ENCODE measurements at places on chromosomes 5 and 9.

DNA sequence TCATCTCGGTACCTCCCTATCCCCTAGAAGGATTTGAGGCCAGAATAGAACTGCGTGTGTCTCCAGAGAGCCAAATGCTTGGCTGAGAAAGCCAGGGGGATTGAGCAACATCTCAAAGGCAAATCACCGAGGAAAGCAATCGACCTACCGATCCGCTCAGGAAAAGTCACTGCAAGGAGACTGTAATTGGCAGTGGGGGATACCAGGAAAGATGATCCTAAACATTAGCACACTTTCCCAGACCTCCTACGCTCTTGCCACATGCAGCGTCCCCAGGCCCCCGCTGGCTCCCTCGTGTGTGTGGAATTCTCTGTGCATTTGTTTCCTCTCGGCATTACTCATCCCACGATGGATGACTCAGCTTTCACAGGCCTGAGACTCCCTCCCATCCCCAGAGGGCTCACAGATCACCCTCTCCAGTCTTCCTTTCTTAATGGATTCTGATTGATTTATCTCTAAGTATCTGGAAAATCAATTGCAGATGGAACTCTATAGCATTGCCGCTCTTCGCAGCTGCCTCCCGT is 82.2 kb upstream of the ICE1 start:
- DNase-seq, result peak; percentile 38

DNA sequence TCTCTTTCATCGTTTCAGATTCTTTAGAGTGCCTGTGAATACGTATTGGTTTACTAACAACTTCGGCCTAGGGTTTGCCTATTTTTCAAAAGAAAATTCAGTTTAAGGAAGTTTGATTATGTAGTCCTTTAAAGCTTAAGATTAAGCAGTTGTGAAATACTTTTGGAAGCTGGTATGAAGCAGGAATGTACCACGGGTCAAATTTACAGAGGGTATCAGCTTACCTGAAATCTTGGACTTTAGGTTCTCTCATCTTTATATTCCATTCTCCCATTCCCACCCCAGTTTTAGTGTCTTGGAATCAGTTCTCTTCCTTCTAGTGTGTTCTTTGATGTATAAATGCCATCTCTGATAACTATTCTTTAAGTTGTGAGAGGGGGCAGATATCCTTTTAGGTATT is 53.2 kb downstream of the IQGAP2 start:
- DNase-seq, result no peak

DNA sequence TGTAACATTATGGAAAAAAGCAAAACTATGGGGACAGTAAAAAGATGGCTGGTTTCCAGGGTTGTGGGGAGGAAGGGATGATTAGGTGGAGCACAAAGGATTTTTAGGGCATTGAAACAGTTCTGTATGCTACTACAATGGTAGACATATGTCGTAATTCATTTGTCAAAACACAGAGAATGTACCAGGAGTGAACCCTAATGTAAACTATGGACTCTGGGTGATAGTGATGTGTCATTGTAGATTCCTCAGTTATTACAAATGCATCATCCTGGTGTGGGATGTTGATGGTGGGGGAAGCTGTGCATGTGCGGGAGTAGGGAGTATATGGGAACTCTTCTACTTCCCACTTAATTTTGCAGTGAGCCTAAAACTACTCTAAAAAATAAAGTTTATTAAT is 135.0 kb upstream of the GABRP start:
- DNase-seq, result no peak

DNA sequence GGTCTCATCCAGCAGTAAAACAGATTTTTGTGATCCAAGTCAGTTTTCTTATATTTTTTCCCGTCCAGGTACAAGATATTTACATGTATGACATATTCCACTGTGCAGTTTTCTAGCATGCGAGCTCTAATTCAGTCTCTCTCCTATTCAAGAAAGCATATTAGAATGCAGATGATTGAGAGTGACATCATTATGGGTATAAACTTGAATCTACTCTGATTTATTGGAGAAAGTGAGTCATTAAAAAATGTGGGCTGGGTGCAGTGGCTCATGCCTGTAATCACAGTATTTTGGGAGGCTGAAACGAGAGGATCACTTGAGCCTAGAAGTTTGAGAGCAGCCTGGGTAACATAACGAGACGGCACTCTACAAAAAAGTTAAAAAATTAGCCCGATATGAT is 6.2 kb downstream of the FER start:
- DNase-seq, result no peak

DNA sequence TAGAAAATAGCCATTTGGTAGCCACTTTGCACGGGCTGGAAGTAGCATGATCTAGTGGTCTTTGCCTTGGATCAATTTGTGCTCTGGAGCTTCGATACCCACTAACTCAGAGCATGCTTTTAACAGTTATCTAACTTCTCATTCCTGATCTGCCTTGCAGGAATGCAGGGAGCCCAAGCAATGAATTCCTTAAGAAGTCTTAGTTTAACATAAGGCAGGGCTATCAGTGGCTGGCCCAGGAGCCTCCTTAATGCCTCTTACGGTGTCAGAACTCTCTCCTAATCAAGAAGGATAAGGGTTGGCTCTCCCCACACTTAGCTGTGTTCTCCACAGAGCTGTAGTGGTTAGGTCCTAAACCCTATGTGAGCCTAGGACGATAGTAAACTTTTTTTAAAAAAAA is 95.8 kb upstream of the TBCA start:
- no peak for DNase-seq

DNA sequence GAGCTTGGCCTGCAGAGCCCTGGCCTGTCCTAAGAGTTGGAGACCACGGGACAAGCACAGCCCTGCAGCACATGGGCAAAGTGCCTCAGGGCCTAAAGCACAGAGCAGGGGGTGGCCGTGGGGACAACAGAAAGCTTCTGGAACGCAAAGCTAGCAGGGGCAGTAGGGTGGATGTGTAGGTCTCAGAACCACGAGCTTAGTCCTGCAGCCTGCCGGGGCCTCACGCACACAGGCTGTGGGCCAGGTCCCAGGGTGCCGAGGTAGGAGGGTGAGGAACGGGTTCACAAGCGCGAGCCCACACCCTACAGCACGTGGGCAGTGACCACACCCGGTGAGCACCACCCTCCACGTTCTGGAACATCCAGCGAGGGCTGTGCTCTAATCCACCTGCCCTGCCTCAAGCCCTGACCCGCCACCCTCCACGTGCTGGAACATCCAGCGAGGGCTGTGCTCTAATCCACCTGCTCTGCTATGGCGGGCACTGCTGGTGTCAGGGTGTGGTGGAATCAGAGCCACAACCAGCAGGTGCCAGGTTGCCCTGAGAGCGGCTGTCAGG is 9.3 kb downstream of the CLPTM1L start:
- no peak for DNase-seq

- no peak for DNase-seq
Observed at GRCh38 chr5:71883742-71884103, 164.6 kb downstream of the CARTPT start.

- no peak for DNase-seq
Observed at GRCh38 chr5:137791387-137791786, 37.2 kb upstream of the HNRNPA0 start.

DNA sequence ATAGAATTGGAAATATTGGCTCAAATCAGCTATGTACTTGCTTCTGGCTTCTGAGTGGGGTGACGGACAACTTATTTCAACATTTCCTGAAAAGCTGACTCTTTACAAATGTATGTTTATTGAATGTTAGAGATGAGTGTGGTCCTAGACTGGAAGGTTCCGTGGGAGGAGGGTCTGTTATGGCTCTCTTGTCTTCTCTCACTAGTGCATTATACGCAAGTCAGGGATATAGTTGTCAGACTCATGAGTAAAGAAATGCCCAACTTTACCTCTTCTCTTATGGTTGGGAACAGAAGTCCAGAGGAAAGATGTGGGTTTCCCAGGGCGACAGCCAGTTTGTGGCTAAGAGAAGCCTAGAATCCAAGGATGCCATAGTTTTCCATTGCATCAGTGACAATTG is 839.3 kb upstream of the WWC1 start:
- DNase-seq, result no peak

DNA sequence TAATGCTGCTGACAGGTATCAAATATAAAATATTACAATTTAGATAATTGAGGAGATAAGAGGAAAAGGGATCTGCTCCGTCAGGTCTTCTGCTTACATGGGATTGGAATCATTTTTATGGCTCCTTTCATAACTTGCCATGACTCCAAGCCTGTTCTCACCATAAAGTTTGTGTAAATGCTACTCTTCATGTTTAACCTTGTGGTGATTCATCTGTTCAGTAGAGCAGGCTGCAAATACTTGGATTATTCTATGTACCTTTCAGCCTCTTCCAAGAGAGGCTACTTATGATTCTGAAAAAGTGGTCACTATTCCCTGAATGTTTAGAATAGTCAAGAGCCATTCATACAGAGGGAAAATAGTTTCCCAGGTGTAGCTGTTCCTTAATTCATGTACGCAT is 66.9 kb downstream of the SLC44A1 start:
- no peak for DNase-seq

DNA sequence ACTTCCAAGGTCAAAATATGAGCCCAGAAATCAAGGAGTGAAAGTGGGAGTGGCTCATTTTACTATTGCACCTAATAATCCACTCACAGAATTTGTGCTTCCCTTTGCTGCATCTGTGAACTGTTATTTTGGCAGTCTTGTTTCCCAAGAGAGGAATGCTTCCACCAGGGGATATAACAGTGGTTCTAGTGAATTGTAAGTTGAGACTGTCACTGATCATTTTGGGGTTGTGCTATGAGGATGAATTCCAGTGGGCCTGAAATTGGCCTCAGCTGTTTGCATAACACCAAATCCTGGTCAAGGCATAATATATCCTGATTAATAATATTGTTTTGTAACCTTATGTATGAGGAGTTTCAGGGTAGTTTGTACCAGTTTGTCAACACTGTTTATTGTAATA is 14.4 kb downstream of the FAM200C start:
- no peak for DNase-seq

GRCh38 chr9:72844440-72844768 is 108.4 kb downstream of the ALDH1A1 start:
- no peak for DNase-seq

GRCh38 chr5:132225165-132226032 is 2.3 kb downstream of the P4HA2 start:
- no peak for DNase-seq

DNA sequence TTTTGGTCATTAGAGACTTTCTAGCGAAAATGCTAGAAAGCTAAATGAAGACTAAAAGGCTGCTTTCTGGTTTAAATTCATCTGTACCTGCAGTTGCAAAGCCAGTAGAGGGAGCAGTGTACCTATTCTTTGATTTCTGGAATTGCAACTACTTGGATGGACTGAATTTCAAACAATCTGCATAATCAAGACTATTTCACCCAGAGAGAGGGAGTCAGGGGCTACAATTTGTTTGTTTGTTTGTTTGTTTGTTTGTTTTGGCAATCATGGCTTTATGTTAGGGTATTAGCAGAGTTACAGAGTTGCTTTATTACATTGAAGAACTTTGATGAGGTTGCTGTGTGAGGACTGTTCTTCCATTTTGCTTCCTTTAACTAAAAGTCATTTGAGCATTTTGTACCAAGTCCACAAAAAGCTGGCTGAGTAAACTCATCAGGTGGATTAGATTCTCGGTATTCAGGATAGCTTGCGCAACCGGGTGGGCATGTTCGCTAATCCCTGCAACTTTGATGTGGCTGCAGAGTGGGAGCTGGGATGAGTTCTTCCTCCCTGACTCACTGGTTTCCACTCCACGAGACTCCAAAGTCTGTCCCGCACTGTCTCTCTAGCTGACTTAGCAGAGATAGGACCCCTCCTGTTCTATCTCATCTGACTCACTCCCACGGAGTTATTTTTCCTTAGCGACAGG is 80.0 kb upstream of the TUT7 start:
- no peak for DNase-seq

GRCh38 chr5:170097934-170098333 is 7.8 kb upstream of the FOXI1 start:
- no peak for DNase-seq

GRCh38 chr5:160488394-160489325 is 67.0 kb downstream of the PTTG1 start:
- DNase-seq, result no peak

DNA sequence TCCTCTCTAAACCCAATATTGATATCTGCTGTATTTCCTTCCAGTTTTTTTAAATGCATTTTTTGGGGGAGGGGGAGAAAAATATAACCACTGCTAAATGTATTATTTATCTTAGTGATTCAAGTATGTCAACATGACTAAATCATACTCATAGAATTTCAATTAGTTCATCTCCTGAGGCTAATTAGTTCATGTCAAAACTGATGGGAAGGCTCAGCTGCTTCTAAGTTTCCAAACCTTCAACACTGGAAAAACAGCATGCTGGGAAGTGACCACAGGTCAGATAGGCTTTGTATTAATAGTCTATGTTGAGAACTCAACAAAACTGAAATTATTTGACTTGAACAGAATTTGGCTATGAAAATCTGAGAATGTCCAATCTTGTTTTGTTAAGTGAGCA is 118.7 kb downstream of the TTLL11 start:
- no peak for DNase-seq

DNA sequence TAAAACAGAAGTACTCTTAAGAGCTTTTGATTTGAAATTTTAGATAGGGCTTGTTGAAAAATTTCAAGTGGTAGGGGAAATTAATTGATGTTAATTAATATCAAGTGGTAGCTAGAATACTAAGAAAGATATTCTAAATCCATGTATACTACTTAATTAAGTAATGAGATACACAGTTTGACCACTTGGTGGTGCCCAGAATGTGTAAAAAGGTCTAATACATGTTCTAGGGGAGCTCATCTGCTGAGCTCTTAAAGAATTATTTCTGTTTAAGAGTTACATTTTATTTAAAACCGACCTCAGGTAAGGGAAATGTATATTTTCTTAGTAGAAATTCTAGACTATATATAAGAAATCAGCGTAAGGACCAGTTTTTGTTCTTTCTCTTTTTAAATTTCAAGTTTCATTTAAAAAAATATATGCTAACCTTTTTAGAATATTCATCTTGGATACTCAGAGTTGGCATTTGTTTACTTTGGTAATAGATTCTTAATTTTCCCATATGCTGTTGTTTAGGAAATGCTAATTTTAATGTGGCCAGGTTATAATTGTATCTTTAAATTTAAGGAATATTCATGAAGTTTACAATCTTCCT is 61.5 kb downstream of the LNPEP start:
- no peak for DNase-seq

- DNase-seq, result no peak
Observed at GRCh38 chr5:134436523-134437339, 25.1 kb upstream of the CDKN2AIPNL start.

GRCh38 chr5:136190091-136190720 is 2.8 kb downstream of the SMIM32 start:
- no peak for DNase-seq

DNA sequence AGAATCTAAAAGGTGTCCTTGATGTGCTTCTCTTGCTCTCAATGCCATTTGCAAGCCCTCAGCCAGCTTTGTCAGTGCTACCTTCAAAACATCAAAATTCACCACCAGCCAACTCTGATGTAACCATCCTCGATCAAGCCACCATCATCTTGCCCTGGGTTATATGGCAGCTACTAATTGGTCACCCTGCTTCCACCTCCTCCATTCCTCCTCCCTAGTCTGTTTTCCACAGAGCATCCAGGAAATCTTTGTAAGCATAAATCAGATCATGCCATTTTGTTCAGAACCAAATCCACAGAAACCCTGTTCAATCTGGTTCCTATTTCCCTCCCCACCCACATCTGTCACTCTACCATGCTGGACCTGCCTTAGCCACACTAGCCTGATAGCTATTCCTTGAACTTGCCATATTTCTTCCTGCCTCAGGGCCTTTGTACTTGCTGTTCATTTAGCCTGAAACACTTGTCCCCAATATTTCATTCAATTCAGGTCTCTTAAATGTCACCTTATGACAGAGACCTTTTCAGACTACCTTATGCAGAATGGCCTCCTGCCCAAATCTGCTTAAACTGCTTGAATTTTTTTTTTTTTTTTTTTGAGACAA is 1.9 kb upstream of the B4GALT1 start:
- DNase-seq, result no peak

GRCh38 chr5:137070521-137070920 is 428.6 kb downstream of the SPOCK1 start:
- no peak for DNase-seq

Measured in neural crest cell (in vitro differentiated cells).